ENCODE measurements at places on chromosomes 1 and 21.

DNA sequence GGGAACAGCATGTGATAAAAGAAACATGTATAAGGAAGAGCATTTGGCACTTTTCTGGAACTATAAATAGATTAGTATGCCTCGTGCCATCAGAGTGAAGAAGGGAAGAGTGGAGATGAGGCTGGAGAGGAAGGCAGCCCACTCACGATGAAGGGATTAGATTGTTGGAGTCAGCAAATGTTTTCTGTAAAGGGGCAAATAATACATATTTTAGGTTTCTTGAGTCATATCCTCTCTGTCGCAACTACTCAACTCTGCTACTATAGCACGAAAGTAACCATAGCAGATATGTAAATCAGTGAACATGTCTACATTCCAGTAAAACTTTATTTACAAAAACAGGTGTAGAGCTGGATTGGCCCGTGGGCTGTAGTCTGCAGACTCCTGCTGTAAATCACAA is 147.8 kb downstream of the TENT5C start:
- no peak for DNase-seq

DNA sequence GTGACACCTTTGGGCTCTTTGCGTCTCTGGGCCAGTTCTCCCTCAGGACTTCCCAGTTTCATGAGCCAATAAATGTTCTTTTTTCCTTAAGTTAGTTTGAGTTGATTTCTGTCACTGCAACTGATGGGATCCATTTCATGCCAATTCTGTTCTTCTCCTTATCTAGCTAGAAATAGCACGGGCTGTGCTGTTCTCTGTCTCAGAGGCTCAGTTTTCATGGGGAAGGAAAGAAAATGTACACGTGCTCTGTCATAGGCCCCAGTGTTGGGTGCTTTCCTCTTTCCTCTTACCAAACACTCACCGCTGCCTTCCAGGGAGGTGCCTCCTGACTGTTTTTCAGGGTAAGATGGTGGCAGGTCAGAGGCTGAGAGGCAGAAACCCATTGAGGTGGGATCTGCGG is 43.2 kb upstream of the ACTL8 start:
- no peak for DNase-seq

- no peak for DNase-seq
Observed at GRCh38 chr1:41789661-41790330, 128.9 kb downstream of the HIVEP3 start.

GRCh38 chr1:27363766-27364695 is 2.7 kb downstream of the MAP3K6 start:
- no peak for DNase-seq
